ENCODE measurements at places on chromosomes 1 and 21.

- DNase-seq, result no peak
Observed at GRCh38 chr21:35178098-35178497, 129.0 kb upstream of the RUNX1 start.

GRCh38 chr1:8185400-8185799, 132.5 kb upstream of the SLC45A1 start:
- DNase-seq, result no peak

- DNase-seq, result no peak
Observed at GRCh38 chr1:162590101-162590500, 28.6 kb downstream of the UAP1 start.

DNA sequence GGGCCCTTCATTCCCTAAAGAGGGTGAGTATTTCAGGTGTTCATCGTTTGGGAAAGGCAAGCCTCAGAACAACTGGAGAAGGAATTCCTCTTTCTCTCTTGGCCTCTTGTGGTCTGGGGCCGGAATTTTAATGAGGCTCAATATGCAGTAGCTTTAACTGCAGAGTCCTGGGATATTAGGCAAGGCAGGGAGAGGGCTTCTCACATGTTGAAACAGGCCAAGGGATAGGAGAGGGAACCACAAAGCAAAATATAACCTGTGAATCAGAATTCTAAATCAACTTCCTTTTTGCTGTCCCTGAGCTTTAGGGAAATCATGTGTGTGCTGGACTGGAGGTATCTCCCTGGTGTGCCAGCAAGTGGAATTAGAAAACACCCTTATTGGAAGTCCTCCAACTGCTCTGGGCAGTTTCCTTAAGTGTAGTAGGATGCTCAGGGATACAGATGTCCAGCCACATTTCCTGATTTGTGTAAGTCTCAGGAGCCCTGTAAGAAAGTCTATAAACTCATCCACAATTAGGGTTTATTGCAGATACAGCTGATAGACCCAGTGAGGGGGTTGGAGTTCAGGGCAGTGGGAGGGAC, 215.8 kb upstream of the ZRANB2 start:
- DNase-seq, result no peak

GRCh38 chr1:50517488-50517887, 94.2 kb upstream of the DMRTA2 start:
- DNase-seq, result no peak

- no peak for DNase-seq
Observed at GRCh38 chr1:85502171-85502570, 37.2 kb upstream of the DDAH1 start.

DNA sequence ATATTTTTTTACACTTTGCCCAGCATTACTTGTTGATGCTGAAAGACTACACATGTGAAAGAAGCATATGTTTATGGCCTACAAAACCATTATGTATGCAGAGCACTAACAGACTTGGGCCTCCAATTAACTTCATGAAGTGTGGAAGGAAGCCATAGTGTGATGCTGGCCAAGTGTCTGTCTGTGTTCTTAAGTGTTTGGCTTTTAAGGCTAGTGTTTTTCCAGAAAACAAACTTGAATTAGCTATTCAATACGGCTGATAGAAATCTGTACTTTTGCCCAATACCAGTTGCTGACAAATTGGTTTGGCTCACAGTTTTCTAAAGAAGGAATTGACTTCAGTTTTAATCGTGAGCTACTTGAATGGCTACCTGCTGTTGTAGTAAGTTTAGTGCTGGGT, 136.1 kb downstream of the ADGRL2 start:
- no peak for DNase-seq

DNA sequence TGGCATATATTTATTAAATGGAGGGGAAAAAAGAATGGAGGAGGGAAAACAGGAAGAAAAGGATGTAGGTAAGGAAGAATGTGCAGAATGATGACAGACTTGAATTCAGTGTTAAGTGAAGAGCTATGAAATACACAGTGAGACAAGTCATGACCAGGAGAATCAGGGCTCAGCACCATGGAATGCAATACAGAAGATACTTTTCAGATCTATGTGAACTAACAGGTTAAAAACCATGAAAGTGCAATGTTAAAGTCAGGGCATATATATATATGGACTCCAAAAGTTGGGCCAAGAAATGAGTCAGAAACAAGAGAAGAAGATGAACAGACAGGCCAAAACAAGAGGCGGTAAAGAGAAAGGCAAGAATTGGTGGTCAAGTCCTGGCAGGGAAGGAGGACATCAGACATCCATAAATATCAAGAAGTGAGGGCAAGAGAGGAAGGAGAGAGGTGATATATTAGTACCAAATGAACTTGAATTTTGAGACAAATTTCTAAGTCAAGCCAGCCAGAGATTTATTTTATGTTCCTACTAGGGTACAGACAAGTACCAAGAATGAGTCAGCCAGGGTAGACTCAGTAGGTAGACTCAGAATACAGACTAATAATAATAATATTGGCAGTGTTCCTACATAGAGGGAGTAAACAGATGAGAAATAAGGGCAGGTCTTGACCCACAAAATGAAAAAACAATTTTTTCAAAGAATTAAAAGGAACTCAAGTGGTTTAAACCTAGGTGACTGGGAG, 39.5 kb upstream of the MCOLN3 start:
- no peak for DNase-seq

DNA sequence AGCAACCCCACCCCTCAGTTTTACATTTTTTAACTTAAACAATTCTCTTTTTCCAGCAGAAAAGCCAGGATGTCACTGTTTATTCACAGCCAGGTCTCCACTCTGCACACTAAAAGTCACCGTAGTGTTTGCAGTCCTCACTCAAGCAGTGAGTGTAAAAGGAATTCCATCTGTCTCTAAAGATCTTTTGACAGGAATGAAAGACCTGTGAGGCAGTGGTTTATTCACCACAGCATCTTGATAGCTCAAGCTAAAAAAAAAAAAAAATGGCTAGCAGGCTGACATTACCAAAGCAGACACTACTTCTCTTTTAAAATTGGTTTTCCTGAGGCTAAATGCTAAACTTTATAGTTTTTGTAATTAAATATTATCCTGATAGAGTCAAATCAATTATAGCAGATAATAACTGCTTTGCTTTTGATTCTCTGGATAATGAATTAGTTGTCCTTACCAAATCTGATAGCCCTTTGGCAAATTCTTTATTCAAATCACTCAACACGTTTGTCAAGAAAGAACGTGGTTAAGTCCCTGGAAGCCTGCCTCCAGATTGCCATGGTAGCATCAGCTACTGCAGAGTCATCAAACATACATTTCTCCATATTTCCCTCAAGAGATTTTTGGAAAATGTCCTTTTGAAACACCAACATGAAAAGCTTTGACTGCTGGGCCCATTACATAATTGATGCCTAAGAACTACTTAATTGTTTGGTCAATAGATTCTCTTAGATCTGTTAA, 22.2 kb upstream of the SLC5A9 start:
- DNase-seq, result no peak

DNA sequence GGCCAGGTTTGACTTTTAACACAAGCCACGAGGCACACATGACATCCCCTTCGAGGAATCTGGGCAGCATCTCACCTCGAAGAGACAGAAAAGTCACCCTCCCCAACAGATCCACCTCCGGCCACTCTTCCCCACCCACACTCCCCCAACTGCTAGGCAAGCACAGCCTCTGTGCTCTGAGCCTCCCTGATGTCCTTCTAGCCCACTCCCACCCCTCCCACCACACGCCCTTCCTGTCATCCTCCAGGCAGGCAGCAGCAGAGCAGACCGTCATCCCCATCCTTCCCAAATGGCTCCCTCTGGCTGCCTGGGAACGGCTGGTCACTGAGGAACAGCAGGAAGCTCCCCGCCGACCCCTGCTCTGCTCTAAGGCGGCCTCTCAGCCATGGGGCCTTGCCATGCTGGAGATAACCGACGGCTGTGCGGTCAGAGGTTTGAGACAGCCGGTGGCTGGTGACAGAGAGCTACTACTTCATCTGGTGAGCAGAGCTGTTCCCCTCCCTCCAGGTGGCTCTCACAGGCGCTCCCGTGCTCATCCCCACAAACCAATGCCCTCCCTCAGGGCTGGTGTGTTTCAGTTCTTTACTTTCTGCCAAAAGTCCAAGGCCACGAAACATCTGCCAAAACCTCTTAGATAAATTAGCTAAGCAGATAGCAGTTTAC, 25.6 kb downstream of the NPHP4 start:
- DNase-seq, result no peak

GRCh38 chr1:34131396-34132160, 33.5 kb downstream of the CSMD2 start:
- no peak for DNase-seq

DNA sequence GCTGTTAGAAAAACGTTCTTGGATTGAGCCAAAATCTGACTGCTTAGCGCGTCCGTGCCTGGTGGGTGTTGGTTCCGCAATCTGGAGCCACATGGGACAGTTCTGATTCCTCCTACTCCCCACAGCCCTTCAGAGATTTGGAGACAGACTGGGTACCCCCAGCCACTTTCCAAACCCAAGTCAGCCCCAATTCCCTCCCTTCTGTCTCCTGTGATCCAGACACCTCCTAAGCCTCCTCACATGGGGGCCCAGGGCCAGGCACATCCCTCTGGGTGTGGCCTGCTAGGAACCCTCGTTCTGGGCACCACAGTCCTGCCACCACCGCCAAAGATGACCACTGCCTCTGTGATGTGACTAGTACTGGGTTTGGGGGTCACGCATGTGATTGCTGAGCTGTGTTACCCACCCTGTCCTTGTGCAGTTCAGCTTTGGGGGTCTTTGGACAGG, 4.8 kb downstream of the PLA2G5 start:
- DNase-seq, result no peak

- no peak for DNase-seq
Observed at GRCh38 chr1:80778094-80778840, 1022.5 kb upstream of the ADGRL2 start.

- DNase-seq, result no peak
Observed at GRCh38 chr1:60898413-60898812, 183.9 kb upstream of the NFIA start.

GRCh38 chr1:11594222-11594621, 60.0 kb downstream of the FBXO2 start:
- DNase-seq, result no peak

- no peak for DNase-seq
Observed at GRCh38 chr1:53542551-53542950, 83.4 kb downstream of the DMRTB1 start.

DNA sequence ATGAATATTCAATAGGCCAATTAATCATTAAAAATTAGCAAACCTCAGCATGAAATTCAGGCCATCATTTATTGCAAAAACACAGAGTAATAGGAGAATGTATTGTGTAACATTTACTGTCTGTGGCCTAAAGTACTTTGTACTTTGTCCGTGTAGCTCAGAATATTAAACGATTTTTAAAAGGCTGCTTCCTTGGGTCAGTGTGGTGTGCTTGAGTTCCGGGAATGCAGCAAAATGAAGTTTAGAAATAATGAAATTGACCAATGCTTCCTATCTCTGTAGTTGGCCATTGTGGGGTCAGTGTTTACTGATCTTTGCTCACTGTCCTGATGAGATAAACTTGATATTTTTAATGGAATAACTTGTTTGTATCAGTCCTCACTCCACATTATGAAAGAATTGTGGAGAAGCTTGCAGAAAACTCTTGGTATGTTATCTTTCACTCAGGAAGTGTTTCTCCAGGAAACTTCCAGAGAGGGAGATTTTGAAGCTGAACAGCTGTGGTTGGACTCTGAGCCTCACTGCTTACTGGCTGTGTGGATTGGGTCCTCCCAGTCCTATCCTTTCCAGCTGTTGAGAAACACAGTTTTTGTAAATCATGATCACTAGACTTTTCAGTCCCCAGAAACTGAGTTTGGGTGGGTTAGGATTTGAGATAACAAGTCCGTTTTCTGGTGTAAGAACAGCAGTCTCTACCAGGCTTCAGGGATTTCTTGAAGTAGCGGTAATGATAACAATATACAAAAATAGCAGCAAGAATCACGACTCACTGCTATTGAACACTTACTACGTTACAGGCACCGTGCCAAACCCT, 19.2 kb upstream of the MTARC1 start:
- DNase-seq, result peak; percentile 9

DNA sequence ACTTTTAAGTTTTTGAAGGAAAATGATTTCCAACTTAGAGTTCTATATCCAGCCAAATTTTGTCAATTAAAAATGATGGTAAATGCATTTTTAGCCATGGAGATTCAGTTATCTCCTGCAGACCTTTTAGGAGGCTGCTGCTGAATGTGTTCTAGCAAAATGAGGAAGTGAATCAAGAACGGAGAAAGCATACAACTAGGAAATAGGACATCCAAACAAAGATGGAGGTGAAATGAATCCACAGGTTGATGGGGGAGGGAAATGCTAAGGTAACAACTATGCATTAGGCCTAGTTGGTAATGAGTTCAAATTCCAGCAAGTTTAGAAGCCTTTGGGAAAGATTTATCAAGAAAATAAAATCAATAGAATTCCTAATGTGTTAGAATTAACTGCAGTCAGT, 80.5 kb downstream of the FNBP1L start:
- DNase-seq, result no peak

GRCh38 chr1:20327467-20327866, 36.8 kb downstream of the VWA5B1 start:
- no peak for DNase-seq

DNA sequence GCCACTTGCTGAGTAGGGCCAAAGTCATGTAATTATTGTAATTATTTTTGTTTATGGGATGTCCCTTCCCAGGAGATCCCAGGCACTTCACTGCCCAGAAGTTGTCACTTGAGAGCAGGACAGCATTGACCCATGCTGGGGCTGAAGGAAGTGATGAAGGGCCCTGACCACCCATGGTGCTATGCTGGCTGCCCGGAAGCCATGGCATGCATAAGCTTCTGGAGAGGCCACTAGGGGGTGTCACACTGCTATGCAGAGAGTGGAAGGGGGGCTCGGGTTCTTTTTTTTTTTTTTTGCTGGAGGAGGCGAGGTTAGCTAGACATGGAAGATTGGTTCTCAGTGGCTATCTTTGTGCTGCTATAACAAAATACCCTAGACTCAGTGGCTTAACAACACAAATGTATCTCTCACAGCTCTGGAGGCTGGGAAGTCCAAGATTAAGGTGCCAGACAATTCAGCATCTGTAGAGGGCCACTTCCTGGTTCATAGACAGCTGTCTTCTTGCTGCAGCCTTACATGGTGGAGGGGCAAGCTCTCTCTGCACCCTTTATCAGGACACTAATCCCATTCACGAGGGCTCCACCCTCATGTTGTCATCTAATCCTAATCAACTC, 84.9 kb downstream of the CNIH3 start:
- peak; percentile 13 for DNase-seq

GRCh38 chr1:62178372-62178771, 16.3 kb upstream of the L1TD1 start:
- no peak for DNase-seq

DNA sequence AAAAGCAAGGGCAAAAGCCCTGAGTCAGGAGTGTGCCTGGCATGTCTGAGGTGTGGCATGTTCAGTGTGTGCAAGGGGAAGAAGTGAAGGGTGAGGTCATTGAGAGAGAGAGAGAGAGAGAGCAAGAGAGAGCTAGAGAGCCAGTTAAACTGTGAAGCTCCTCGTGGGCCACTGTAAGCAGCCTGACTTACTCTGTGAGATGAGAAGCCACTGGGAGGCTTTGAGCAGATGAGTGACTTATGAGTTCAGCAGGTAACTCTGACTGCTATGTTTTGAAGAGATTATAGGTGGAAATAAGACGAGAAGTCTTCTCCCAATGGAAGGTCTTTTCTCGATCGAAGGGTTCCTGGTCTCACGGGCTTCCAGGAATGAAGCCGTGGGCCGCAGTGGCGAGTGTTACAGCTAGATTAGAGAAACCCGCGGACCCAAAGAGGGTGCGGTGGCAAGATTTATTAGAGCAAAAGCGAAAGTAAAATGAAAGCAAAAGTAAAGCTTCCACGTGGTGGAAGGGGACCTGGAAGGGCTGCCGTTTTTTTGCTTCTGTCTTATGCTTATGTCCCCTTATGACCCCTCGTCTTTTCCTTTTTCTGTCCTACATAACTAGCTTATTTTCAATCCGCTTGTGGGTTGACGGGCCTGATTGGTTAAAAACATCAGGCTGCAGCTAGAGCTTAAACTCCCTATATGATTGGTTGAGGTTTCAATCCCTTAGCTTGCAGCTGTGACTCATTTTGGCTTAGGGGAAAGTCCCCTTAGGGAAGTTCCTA, 323.1 kb upstream of the FAM78B start:
- DNase-seq, result peak; percentile 82

Measured in erythroblast (primary cell).